ENCODE measurements at places on chromosomes 16 and 17. TPM values are rescaled to one million over a fixed set of nuclear protein-coding genes. Genes with fewer than 3 reads are reported as not detected.

The PIRT gene
- total RNA-seq, result not detected

The KRT28 gene
- total RNA-seq, result not detected

The RNF157 gene
- total RNA-seq, result 0.17 TPM

The ASB16 gene
- total RNA-seq, result not detected

The CDK5R1 gene
- total RNA-seq, result 4.4 TPM

The OR3A3 gene
- not detected for total RNA-seq

The ARHGDIG gene
- total RNA-seq, result not detected

The SLC47A1 gene
- 1.1 TPM for total RNA-seq

The TNFSF13 gene
- total RNA-seq, result 6.3 TPM

The KCNG4 gene
- not detected for total RNA-seq

The KRT10 gene
- 116 TPM for total RNA-seq

The CNGB1 gene
- total RNA-seq, result not detected

The MIF4GD gene
- 23.3 TPM for total RNA-seq

The MPP2 gene
- total RNA-seq, result not detected

The SDR42E2 gene
- not detected for total RNA-seq

The NACA2 gene
- total RNA-seq, result not detected

The FBXL16 gene
- 40.5 TPM for total RNA-seq

The CHMP1A gene
- total RNA-seq, result 59.7 TPM
